Keratinocyte (primary cell): ENCODE measurements at places on chromosomes 1 and 21. TPM values are rescaled to one million over a fixed set of nuclear protein-coding genes. Genes with fewer than 3 reads are reported as not detected.

The RAVER2 gene
- polyA plus RNA-seq: 6.3 to 9.1 TPM (median 7.0 TPM) in 3 replicates

The ACTN2 gene
- polyA plus RNA-seq: not detected in 3 replicates

The CCT8 gene
- polyA plus RNA-seq: 150 to 281 TPM (median 199 TPM) in 3 replicates

The LAD1 gene
- 82.4 to 140 TPM (median 82.9 TPM) in 3 replicates for polyA plus RNA-seq

The HYI gene
- polyA plus RNA-seq: 26.4 to 39.6 TPM (median 26.9 TPM) in 3 replicates

The ANGPTL3 gene
- not detected in 3 replicates for polyA plus RNA-seq

The TRNP1 gene
- polyA plus RNA-seq: 130 to 166 TPM (median 164 TPM) in 3 replicates

The ZNF683 gene
- not detected in 3 replicates for polyA plus RNA-seq

The RGS21 gene
- polyA plus RNA-seq: not detected in 3 replicates

The HENMT1 gene
- polyA plus RNA-seq: 1.2 to 1.7 TPM (median 1.6 TPM) in 3 replicates

The RHEX gene
- not detected in 3 replicates for polyA plus RNA-seq

The POTED gene
- polyA plus RNA-seq: not detected in 3 replicates

The RIPPLY3 gene
- 0.05 to 0.07 TPM in 2 of 3 replicates, not detected in the other for polyA plus RNA-seq

The TFF3 gene
- polyA plus RNA-seq: not detected in 3 replicates

The PTPRF gene
- polyA plus RNA-seq: 161 to 204 TPM (median 198 TPM) in 3 replicates

The PLEKHA6 gene
- polyA plus RNA-seq: 1.5 to 3.4 TPM (median 1.6 TPM) in 3 replicates

The PGLYRP3 gene
- polyA plus RNA-seq: 0.93 to 1.9 TPM (median 1.0 TPM) in 3 replicates

The C1orf159 gene
- polyA plus RNA-seq: 6.1 to 8.8 TPM (median 8.0 TPM) in 3 replicates

The TMEM61 gene
- polyA plus RNA-seq: 0.49 to 1.1 TPM (median 1.0 TPM) in 3 replicates

The ZNF496 gene
- polyA plus RNA-seq: 8.2 to 9.0 TPM (median 8.9 TPM) in 3 replicates

DNA sequence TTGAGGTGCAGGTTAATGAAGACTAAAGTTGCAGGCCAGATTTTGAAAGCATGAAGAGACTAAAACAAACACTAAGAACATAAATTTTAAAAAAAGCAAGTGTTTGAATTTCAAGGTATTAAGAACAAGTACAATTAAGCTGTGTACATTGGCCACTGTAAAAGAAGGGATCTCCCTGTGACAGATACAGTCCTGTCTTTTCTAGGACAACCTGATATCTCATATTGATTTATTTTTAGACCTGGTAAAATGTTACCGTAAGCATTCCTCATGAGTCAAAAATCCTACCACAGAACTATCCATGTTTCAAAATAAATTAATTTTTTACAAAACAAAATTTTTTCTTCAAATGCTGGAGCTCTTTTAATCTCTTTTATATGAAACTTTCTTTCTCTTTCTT, 39.4 kb downstream of the SLC22A15 start:
- no peak for DNase-seq

GRCh38 chr1:152983743-152984142, at the start of gene SPRR1A:
TSS of gene SPRR1A (plus strand) at chr1:152984081. CDS start at chr1:152985231, 1,150 bp downstream.
- peak; percentile 62 for DNase-seq

GRCh38 chr1:168455764-168456163, 88.0 kb downstream of the XCL2 start:
- DNase-seq: no peak

GRCh38 chr1:42784946-42785693, at the start of gene TMEM269:
TSS of gene TMEM269 (plus strand) at chr1:42784991. CDS start at chr1:42789894, 4,903 bp downstream.
- no peak for DNase-seq

DNA sequence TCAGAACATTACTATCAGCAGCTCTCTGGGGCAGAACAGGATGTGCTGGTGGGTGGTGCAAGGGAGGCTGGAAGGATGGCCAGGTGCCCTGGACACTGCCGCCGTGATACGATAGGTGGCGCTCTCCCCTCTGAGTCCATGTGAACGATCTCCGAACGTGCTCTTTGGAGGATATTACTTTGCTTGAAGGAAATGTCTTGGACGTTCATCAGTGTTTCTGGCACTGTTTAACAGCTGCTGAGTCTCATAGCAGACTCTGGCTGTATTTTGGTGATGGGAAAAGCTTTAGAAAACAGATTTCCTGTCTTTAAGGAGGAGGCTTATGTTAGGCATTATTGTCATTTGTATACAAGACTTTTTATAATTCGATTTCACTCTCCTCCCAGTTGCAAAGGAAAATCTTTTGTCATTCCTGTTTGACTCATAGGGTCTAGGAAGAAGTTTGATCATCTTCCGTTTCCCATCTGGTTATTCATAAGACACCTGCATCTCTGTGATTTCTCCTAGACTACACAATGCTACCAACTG, 386.2 kb upstream of the ADGRL2 start:
- no peak for DNase-seq

- DNase-seq: no peak
Observed at GRCh38 chr21:33684923-33685560, 42.7 kb downstream of the ITSN1 start.

GRCh38 chr1:2187619-2188018, 7.0 kb downstream of the FAAP20 start:
- no peak for DNase-seq

GRCh38 chr1:46517932-46518498, 28.4 kb downstream of the DMBX1 start:
- no peak for DNase-seq

- no peak for DNase-seq
Observed at GRCh38 chr1:200442537-200443156, 32.8 kb upstream of the ZNF281 start.

- DNase-seq: no peak
Observed at GRCh38 chr1:184608581-184608980, 146.1 kb downstream of the EDEM3 start.

DNA sequence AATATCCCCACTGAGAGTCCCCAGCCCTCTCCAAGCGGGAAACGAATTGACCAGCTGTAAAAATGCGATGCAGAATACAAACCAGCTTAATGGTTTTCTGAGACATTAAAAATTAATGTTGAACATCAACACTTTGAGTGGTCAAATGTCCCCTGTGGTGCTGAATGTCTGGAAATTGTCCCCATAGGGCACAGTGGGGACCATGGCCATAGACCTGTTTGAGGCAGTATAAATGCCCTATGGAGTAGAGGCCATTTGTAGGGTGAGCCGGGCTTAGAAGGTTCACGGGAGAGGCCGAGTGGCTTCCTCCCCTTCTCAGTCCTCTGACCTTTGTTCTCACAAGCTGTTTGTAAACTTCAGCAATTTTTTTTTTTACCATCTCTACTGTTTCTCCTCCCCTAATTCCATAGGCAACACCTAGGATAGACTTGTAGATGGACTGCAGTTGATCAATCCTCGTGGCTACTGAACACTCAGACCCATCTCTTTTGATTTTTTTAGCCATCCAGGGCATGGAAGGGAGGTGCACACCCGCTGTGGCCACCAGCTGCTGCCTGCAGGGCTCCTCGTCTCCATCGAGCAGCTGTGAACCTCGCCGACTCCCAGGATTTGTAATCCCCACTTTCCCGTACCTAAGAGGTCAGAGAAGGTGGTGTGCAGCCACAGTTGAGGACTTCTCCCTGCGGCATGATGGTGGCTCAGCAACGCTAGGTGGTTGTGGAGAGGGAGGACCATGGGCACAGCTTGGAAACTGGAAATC, 41.0 kb downstream of the KAZN start:
- no peak for DNase-seq

GRCh38 chr1:3084154-3084553, 15.2 kb downstream of the PRDM16 start:
- DNase-seq: no peak

DNA sequence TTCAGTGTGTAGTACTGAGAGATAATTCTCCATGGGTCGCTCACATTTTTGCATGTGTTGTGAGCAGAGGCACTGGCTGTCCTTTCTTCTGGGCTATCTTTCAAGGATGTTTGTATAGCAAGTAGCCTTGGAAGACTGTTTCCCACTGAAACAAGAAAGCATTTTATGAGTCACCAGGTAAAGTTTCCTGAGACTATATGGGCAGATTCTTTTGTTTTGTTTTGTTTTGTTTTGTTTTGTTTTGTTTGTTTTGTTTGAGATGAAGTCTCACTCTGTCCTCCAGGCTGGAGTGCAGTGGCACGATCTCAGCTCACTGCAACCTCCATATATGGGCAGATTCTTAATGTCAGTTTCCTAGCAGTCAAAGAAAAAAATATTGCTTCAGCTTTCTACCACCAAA, 912.6 kb downstream of the TTLL7 start:
- DNase-seq: no peak

- no peak for DNase-seq
Observed at GRCh38 chr1:207219979-207220889, 101.2 kb upstream of the CD55 start.

GRCh38 chr1:43383449-43383848, 6.2 kb downstream of the MED8 start:
- DNase-seq: no peak

GRCh38 chr1:216765346-216766300, 42.4 kb upstream of the ESRRG start:
- no peak for DNase-seq

GRCh38 chr1:966704-967300, 520 bp downstream of the PLEKHN1 start:
- no peak for DNase-seq

- no peak for DNase-seq
Observed at GRCh38 chr1:168631671-168632400, 55.4 kb downstream of the XCL1 start.

- DNase-seq: no peak
Observed at GRCh38 chr21:17512253-17513213, at the start of gene CXADR. TSS of gene CXADR (plus strand) at chr21:17513043. CDS start at chr21:17513130, 87 bp downstream.

GRCh38 chr1:159705251-159705903, 9.0 kb downstream of the CRP start:
- no peak for DNase-seq

- no peak for DNase-seq
Observed at GRCh38 chr1:158391099-158391498, 8.2 kb downstream of the OR10T2 start.

DNA sequence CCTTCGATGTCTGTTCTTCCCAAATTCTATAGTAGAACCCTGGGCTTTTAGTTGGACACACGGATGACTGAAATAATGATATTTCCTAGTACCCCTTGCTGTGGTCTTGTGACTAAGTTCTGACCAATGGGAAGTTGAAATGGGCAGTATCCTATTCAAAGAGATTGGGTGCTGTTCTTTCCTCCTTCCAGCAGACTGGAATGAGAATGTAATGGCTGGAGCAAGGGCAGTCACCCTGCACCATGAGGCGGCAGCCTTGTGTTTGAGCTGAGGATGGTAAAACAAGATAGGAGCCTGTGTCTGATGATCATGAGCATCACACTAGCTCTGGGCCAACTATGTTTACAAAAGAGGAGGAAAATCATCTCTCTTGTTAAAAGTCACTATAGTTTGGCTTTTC, 5.1 kb upstream of the SRM start:
- no peak for DNase-seq

- no peak for DNase-seq
Observed at GRCh38 chr1:23111600-23112535, 56.8 kb downstream of the LUZP1 start.

DNA sequence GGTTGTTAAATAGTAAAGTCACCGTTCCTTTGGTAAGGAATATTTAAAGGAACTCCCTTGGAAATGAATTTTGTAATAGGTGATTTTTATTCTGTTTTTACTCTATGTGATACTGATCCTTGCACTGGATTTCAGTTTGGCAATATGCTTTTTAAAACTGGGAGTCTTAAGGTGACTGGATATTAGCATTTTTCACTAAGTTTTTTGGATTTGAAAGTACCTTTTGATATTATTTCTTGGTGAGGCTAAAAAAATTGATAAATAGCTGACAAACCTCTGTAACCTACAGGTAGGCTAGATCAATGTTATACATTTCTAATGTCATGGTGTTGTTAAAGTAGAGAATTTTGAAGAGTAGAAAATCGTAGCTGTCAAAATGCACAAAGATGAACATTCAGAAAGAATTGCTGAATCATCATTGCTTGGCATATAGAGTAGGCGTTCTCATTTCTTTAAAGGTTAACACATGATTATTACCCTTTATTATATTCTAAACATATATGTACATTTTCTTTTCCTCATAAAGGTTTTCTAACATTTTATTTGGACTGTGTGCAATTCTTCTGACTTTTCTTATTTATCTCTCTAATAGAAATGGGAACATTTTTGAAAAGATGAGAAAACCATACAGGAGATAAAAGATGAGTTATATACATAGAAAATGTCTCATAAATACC, 1.5 kb upstream of the DNAJB4 start:
- DNase-seq: no peak

DNA sequence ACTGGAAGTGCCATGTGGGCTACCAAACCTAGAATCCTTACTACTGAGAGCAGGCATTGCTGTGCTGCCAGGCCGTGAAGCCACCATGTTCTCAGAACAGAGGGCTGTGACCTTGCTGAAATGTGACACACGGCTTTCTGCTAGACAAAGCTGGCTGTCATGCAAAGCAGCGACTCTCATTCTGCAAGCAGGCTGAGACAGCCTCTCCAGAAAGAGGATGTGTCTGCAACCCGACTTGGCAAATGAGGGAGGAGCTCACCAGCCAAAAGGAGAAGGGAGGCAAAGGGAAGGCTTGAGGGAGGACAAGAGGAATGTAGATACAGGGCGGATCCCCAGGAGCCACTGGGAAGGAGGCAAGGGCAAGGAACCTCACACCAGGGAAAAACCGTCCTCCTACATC, 85.7 kb upstream of the KRTAP19-8 start:
- DNase-seq: no peak

DNA sequence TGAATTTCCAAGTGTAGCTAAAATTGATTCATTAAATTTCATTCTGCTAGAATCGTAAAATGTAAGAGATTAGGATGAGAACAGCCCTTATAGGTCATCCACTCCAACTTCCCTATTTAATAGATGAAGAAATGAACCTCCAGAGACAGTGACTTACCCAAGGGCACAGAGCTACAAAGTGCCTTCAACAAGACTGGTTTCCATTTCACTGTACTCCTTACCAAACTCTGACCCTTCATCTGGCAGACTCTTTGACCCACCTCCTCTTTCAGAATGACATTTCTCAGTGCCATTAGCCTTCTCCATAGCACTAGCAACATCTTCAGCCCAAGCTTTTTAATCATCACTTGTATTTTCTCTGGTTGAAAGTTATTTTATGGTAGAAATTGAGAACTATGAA, 161.3 kb downstream of the NEK7 start:
- no peak for DNase-seq

- no peak for DNase-seq
Observed at GRCh38 chr1:221704306-221704705, 37.6 kb downstream of the DUSP10 start.

- DNase-seq: no peak
Observed at GRCh38 chr1:33321178-33321577, 280 bp upstream of the A3GALT2 start.

DNA sequence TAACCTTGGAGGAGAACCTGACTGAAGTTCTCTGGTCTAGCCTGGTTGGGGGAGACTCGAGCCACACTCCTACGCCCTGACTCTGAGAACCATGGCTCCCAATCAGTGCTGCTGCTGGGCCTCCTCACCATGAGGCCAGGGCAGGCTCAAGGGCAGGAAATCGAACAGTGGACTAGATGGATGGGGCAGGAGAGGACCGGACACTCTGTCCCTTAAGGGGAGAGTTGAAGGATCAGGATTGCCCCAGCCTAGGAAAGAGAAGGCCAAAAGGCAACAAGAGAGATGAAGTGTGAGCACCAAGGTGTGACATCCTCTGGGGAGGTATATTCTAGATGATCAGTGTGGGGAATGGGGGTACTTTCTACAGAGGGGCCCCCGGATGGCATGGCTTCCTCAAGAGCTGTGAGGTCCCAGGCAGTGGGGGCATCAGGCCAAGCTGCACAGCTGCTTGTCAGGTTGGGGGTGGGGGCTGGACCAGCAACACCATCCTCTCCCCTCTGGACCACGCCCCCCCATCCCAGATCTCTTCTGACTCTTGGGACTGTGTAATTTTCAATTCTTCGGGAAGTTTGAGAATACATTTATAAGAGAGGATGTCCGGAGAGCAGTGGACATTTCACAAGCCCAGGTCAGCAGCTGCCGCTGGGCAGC, 34.0 kb downstream of the MX1 start:
- no peak for DNase-seq
